ENCODE measurements at places on chromosomes 11 and 22.

DNA sequence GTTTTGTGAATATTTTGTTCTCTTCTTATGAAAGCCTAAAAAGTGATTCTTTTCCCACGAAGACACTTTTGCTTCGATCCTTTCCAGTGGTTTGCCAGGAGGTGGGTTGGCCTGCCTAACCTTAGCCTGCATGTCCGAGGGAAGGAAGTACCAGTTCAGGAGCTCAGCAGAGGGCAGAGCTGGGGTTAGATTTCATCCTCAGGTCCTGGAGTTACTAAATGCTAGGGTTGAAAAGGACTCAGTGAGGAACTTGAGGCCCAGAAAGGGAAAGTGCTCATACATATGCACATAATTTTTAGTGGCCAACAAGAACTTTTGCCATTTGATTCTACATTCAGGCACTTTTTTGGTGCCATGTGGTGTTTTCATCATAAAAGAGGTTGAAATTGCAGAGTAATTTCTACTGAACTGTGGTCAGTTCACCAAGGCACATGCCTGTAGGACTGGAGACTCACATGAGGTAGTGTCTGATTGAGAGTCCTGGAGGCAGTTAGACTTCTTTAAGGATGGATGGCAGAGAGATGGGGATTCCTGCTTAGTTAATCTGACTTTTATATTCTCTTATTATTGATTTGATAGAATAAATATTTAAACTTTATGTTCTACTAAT lies 36.7 kb downstream of the NCAM1 start:
- no peak for DNase-seq

DNA sequence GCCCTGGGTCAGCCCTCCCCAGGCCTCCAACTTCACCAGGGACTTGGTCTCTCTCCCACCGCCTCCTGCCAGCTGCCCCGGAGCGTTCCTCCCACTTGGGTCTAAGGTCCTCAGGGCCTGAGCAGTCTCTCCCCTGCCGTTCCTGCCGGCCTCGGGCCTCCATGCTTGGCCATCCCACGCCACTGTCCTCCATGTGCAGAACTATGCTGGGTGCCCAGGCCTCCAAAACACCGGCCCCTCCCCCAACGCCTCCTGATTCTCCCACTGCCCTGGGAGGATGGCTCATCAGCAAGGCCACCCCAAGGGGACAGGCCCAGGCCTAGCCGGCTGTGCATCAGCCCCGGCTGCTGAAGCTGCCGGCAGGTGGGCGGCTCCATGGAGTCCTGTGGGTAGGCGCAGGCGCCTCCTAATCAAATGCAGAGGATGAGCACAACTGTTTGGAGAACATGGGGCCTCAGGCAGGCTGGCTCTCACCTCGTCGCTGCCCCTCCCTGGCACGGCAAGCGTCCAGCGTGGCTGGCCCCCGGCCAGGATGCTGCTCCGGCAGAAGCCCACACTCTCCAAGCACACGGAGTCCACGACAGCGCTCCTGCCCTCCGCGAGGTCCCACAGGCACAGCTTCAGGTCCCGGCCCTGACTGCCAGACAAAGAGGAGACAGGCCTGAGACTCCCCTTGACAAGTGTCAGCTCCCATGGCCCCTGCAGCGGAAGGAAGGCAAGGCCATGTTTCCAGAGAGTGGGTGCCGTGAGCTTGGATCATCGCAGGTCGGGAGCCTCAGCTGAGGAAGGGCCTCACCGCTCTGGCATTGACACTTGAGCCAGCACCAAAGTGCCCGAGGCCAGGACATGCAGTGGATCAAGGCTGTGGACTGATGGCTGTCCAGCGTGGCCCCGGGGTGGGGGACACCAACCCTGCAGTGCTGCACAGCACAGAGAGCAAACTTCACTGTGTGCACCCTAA lies 42.6 kb downstream of the GNB1L start:
- no peak for DNase-seq

DNA sequence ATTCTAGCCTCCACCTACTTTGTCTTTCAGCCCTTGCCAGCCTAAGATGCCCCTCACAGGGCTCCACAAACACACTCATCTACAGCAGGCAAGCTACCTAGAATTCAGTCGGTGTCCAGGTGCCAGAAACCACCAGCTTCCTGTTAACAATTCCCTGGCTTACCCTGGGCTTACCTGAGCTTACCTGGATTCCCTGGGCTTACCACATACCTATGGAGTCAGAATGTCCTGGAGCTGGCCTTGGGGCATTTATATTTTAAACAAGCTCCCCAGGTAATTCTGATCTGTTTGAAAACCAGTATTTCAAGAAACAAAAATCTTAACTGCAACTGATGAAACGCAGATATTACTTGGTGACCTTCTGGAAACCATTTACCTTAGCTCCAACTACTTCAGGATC lies 123.6 kb downstream of the SLC1A2 start:
- no peak for DNase-seq

GRCh38 chr11:121901886-121902285 lies 214.1 kb downstream of the BLID start:
- DNase-seq = no peak

- no peak for DNase-seq
Observed at GRCh38 chr11:73852049-73852448, 24.6 kb downstream of the COA4 start.

GRCh38 chr11:26231252-26231661 lies 100.7 kb upstream of the ANO3 start:
- peak; percentile 98 for DNase-seq

GRCh38 chr11:16774936-16775613 lies 36.6 kb downstream of the C11orf58 start:
- no peak for DNase-seq

DNA sequence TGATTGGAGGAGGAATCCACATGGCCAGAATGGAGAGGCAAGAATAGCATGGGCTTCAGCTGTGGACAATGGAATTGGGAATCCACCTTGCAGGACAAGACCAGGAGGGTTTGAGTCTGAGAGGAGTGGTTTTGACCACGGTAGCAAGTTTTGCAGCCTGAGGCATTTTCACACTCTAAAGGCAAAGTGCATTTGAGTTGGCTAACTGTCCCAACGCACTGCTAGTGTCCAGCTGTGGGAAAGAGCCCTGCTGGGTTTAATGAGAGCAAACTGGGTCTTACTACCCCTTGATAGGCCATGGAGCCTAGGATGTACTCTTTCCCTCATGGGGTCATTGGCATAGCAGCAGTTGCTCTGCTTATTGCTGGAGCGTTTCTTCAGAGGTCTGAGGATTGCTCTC lies at the start of gene OR5B2:
Gene OR5B2 (minus strand): TSS at position 101 of the 400 bp plus-strand sequence. CDS start 4,860 bp downstream, outside the sequence.
- DNase-seq = no peak

GRCh38 chr11:69010964-69011623 lies 2.0 kb downstream of the MRGPRF start:
- DNase-seq = peak; percentile 62

DNA sequence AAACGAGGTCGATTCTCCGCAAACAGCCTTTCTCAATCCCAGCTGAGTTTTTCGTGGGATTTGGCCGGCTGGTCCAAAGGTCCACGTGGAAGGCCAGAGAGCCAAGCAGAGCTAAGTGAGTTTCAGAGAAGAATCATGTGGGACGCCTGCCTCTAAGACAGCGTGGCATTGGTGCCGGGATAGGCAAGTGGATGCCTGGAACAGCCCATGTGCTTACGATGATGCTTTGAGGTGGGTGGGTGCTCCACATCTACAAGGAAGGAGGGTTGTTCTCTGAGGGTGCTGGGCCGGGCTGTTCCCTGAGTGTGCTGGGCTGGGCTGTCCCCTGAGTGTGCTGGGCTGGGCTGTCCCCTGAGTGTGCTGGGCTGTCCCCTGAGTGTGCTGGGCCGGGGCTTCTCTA lies 41.4 kb downstream of the MUC2 start:
- DNase-seq = no peak

GRCh38 chr11:82733444-82734119 lies at the start of gene FAM181B:
Gene FAM181B, minus strand, starts transcription at chr11:82733864. Its CDS starts 135 bp downstream, at chr11:82733729.
- DNase-seq = peak; percentile 15

DNA sequence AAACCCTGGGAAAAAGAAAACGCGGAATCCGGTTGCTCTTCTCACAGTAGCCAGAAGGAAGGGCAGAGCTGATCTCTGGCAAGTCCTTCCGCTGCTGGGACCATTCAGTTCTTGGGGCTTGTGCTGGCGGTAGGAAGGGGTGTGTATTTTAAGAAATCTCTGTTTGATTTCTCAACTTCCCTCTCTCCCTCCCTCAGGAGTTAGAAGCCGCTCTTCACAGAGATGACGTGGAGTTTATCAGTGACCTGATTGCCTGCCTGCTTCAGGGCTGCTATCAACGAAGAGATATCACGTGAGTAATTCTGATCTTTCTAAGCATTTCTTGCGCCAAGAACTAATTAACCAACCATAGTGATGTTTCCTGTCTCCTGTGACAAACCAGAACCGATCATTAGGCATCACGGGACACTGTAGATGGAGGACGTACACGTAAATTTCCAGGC lies 85.9 kb upstream of the SLC25A18 start:
- DNase-seq = no peak

DNA sequence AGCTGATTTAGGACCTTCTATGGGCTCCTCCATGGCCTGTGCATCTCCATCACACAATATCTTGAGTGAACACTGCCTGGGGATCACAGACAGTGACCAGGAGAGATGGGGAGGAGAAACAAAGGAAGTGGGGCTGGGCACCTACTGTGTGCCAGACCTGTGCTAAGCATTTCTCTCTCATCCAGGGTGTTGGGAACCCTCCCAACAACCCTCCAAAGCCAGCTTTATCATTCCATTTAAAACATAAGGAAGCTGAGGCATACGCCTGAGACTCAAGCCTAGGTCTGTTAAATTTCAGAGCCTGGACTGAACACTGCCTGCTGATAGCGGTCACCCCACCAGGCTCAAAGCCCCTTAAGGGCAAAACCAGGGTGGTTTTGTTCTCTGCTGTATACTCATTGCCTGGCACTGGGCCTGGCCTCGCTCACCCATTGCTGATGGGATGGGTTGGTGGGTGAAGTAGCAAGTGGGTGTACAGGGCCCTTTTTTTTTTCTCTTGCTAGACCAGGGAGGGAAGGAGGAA lies 130.1 kb downstream of the MN1 start:
- DNase-seq = no peak

GRCh38 chr11:13669544-13670488 lies 1.3 kb downstream of the FAR1 start:
- no peak for DNase-seq

DNA sequence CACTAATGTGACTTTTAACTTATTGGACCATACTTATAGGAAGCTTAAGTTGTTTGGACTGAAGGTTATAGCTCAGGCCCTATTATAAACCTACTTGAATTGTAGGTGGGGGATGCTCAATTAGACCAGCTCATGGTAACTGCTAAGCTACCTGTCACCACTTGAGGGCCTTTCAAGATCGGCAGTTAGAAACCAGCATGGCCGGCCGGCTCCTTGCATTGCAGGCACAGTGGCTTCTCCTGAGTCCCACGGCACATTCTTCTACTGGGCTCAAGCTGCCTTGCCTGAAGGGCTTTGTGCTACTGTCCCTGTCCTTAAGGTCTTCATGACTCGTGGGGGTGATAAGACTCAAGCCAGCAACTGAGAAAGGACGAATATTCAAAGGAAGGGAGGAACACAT lies 70.8 kb downstream of the TBC1D22A start:
- DNase-seq = no peak

- DNase-seq = no peak
Observed at GRCh38 chr22:18091916-18092526, 14.2 kb downstream of the PEX26 start.

DNA sequence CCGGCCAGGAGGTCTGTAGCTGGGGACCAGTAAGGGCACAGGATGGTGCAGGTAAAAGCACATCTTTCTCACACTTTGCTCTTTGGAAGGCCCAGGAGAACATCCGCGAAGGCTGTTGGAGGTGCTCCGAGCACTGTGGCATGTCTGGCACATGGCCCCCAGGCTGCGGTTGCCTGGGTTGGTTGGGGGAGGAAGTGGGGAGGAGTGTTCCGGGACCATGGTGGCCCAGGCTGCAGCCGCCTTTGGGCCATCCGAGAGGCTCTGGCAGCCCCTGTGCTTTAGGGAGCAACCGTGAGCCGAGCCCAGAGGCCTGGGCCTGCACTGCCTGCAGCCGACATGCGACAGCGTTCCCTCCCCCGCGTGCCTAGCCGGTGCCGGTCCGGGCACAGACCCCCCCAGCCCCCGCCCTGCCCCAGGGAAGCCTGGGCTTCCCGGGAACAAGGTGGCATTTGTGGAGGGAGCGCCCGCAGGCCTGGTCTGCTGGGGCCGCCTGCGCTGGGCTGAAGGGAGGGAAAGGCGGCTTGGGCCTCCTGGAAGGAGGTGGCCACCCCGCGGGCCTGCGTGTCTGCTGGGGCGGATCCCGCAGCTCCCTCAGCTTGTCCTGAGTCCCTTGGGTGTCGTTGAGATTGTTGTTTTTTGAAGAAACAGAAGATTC lies 57.9 kb downstream of the GRAMD4 start:
- DNase-seq = no peak

- DNase-seq = no peak
Observed at GRCh38 chr11:38476808-38477575, 1879.0 kb upstream of the RAG2 start.

- no peak for DNase-seq
Observed at GRCh38 chr11:34915136-34916014, 804 bp downstream of the APIP start.

DNA sequence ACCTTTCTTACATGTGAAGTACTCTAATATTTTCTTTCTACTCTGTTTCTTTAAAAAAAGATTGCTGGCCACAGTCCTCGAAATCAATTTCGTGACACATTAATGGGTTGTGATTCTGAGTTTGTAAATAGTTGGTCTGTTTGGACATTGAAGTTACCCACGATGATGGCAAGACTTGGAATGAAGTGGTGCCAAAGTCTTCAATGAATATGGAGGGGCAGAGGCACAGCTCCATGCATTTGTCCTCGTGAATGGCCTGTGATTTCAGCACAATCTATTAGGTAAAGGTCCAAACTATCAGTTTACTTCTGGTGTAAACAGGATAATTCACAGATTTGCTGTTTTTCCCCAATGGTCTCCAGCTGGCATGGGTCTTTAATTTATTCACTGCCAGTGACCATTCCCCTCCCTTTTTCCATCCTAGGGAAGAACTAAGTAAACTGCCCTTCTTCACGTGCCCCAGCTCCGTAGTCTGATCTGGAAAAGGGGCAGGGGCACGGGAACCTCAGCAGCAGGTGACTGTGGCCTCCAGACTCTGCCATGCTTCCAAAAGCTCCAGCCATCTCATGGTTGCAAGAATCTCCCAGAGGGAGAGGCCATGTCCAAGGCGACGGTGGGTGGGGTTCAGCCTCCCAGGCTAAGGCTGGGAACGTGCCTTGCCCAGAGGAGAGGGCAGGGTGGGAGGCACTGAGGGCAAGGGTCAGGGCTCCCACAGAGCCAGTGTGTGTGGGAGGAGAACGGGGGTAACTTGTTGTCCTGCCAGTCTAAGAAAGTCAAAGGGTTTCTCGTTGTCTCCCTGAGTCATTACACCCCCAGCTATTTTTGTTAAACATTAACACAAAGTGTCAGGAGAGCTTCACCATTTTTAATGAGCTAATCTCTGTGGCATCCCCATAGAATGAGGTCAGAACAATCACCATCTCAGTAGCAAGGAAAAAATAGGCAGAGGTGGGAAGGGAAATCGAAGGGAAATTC lies 16.9 kb upstream of the PEX26 start:
- DNase-seq = peak; percentile 88

- DNase-seq = no peak
Observed at GRCh38 chr11:57321388-57322255, 3.1 kb downstream of the TNKS1BP1 start.

Data from foreskin keratinocyte (primary cell).